ENCODE measurements at places on chromosomes 13 and 19.
A peak's percentile ranks its signal among the peaks of the same experiment; 100 is the strongest.

- no peak for DNase-seq
These were observed 274.6 kb downstream of the ZNF536 start for GRCh38 chr19:30646806-30647205.

GRCh38 chr13:66365101-66365500, 865.0 kb downstream of the PCDH9 start:
- DNase-seq: no peak

- DNase-seq: no peak
These were observed 71.9 kb downstream of the CDK8 start for GRCh38 chr13:26325876-26326275.

- DNase-seq: no peak
These were observed 57.1 kb downstream of the TUBGCP3 start for GRCh38 chr13:112530861-112531260.

DNA sequence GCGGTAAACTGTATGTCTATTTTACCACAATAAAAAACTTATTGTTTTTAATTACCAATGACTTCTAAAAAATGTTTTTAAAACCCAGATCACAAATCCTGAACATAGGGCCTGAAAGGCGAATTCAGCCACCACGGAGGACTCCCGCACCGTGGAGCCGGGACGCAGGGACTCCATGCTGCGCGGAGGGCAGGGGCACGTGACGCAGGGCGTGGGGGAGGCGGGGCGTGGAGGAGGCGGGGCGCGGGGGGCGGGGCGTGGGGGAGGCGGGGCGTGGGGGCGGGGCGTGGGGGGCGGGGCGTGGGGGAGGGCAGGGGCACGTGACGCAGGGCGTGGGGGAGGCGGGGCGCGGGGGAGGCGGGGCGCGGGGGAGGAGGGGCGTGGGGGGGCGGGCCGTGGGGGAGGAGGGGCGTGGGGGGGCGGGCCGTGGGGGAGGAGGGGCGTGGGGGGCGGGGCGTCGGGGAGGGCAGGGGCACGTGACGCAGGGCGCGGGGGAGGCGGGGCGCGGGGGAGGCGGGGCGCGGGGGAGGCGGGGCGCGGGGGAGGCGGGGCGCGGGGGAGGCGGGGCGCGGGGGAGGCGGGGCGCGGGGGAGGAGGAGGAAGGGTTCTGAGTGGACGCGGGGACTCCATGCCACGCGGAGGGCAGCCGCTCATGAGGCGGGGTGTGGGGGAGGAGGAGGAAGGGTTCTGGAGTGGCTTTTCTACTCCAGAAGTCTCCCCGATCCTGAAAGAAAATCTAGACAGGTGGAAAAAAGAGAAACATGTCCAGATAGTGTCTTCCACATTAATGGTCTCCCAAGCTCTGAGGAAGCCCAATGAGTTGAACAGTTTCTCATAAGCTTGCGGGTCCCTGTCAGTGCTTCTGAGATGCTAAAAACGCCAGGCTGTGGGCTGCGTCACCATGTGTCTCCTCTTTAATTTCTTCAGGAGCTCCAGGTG, 4.4 kb upstream of the PROZ start:
- DNase-seq: peak; percentile 20
